A549 treated with Mapracorat at 1 μM for 4 hours (cell line): ENCODE measurements at places on chromosomes 16 and 17. TPM values are rescaled to one million over a fixed set of nuclear protein-coding genes. Genes with fewer than 3 reads are reported as not detected.

The HAS3 gene
- 38.4 to 52.3 TPM (median 45.9 TPM) in 5 replicates for total RNA-seq

The GRAP gene
- total RNA-seq, result 0.20 to 0.50 TPM (median 0.29 TPM) in 5 replicates

The CNTD1 gene
- 0.10 TPM in 1 of 5 replicates, not detected in the others for total RNA-seq

The DYNLL2 gene
- total RNA-seq, result 18.2 to 24.3 TPM (median 23.3 TPM) in 5 replicates

The TEKT5 gene
- not detected in 5 replicates for total RNA-seq

The MRC2 gene
- 33.7 to 59.4 TPM (median 55.9 TPM) in 5 replicates for total RNA-seq

The AOC3 gene
- 1.1 to 2.0 TPM (median 1.4 TPM) in 5 replicates for total RNA-seq

The CACNG4 gene
- 10.3 to 14.1 TPM (median 13.3 TPM) in 5 replicates for total RNA-seq

The TBC1D3I gene
- 0.23 to 0.35 TPM (median 0.27 TPM) in 3 of 5 replicates, not detected in the others for total RNA-seq

The FAM171A2 gene
- total RNA-seq, result 2.5 to 4.4 TPM (median 4.0 TPM) in 5 replicates

The KRTAP4-12 gene
- total RNA-seq, result not detected in 5 replicates

The HS3ST2 gene
- not detected in 5 replicates for total RNA-seq

The CCDC200 gene
- total RNA-seq, result not detected in 5 replicates
